Caudate nucleus (tissue), 63 donors: ENCODE measurements at places on chromosomes 7 and 10.

DNA sequence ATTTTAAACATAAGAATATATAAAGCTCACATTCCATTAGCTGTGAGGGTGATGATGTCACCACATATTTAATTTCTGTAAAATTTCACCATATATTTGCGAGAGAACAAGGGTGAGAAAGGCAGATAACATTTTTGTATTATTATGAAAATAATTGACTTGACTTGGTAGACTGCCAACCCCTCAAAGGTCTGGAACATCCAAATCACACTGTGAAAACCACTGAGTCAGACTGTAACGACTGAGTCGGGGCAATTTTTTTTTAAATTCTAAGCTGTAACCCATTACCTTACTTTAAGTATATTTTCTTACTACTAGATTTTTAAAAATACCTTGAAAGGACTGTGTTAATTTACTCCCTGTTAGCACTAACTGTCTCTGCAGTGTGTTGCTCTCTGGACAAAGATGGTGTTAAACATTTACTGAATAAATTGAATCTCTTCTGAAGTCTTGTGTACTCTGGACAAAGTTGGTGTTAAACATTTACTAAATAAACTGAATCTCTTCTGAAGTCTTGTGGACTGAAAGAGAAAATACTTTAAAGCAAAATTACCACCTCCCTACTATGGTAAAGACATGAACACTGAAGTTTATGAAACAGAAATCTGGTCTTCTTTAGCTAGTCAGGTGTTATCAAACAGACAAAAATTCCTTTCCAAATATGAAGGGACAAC lies 14.1 kb downstream of the PDZD8 start:
- no peak for DNase-seq

- DNase-seq, result no peak
These were observed 188.9 kb upstream of the KMT2E start for GRCh38 chr7:104825099-104825498.

- no peak for DNase-seq
These were observed 168.6 kb downstream of the REEP3 start for GRCh38 chr10:63689768-63690167.

DNA sequence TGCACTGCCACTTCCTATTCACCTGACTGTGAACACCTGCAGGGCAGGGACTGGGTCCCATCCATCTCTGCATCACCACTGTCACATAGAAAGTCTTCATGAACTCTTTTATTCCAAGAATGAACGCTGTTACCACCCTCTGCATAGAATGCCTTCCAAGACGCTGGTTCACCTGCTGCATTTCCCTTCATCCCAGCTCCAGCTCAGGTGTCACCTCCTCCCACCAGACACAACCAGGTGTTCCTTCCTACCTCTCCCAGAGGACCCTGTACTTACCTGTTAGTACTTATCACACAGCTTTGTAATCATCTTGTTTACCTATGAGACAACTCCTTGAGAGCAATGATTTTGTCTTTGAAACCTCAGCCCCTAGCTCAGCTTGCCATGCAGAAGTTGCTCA lies 31.1 kb downstream of the SORBS1 start:
- no peak for DNase-seq

DNA sequence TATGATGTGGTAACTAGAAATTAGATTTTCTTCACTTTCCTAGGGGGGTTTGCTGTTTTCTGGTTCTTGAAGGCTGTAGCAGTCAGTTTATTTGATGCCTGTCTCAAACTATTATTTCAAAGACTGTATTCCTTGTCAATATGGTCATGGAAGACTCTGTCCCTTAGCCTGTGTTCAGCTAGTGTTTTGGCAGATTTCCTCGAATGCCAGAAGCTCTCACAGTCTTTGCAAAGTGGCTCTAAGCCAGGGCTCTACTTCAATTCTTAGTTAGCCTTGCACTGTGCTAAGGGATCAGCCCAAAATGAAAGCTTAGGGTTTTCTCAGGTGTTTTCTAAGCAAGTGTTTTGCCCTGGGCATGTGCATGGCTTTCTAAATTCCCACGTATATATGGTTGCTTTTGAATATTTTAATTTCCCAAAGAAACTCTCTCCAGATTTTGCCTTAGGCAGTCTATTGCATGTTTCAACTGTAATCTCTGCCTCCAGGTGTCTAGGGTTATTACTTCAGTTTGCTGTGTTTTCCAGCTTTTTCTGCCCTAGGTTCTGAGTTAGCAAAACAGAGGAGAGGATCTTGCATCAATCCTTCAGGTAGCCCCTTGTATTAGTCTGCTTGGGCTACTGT lies 7.2 kb upstream of the C1GALT1 start:
- DNase-seq, result no peak

DNA sequence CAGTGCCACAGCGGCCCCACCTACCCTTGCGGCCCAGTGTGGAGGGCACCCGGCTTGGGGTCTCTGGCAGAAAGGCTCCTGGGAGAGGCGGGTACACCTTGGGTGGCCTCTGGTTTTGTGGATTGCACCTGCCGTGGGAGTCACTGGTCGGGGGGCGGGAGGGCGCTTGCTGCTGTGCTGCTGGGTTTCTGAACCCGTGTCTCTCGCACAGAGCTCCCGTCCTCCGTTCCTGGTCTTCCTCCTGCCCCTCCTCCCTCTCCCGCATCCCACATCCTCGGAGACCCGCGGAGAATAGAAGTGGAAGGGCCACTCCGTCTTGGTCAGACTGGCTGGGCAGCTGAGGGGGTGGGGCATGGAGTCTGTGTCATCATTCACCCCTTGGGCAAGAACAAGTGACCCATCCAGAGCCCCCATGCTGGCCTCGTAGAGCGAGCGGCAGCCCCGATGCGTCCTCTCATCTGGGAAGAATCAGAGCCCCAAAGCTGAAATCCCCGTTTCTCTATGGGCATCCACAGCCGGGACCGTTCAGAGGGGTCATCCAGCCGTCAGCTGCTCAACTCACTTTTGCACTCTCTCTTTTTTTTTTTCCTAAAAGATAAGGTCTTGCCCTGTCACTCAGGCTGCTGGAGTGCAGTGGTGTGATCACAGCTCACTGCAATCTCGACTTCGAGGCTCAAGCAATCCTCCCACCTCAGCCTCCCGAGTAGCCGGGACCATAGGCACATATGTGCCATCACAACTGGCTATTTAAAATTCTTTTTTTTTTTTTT lies 4.0 kb downstream of the MAFK start:
- no peak for DNase-seq
